ENCODE measurements at places on chromosomes 6 and 20.

DNA sequence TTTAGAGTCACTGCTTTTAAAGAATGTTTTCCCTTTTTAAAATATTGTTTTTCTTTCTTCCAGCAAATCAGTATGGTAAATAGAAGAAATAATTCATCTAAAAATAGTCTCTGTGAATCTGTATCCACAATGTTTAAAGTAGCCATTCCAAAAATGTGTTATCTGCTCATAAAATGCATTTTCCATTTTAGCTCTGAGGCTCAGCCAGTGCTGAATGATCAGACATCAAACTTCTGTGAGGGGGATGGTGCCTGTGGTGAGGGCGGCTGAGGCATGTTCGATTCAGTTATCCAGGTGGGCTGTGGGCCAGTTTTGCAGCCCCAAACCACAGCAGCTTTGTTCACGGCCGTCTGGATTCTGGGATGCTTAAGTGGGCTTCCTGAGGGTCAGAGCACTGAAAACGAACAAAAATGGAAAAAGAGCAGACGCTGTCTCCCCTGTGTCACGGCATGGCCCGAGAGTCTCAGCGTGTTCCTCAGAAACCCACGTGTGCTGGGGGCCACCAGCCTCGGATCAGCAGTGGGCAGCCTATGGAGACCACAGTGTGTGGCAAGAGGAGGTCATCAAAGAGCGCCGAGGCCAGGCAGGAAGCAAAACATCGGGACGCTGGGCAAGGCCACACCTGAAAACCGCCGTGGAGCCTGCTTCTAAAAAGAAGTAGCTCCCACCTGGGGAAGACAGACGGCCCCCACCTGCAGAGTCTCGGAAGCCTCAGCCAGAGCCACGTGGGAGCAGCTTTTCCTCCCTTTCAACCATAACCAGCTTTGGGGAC lies 134.9 kb upstream of the THBS2 start:
- no peak for DNase-seq

DNA sequence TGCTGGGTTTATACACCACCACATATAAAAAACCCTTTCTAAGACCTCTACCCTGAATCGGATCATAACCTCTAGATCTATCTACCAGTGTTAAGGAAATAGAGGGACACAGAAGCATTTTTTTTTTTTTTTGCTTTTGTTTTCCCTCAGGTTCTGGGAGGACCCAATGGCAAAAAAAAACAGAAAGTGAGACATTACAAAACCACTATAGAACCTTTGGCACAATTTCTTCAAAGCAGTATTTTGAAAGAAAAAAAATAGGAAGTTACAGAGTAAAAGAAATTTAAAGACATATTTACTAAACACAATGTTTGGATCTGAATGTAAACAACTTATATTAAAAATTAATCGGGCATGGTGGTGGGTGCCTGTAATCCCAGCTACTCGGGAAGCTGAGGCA lies 1258.7 kb upstream of the GJE1 start:
- DNase-seq, result no peak

- no peak for DNase-seq
These were observed 101.6 kb upstream of the CEP162 start for GRCh38 chr6:84329077-84329476.

DNA sequence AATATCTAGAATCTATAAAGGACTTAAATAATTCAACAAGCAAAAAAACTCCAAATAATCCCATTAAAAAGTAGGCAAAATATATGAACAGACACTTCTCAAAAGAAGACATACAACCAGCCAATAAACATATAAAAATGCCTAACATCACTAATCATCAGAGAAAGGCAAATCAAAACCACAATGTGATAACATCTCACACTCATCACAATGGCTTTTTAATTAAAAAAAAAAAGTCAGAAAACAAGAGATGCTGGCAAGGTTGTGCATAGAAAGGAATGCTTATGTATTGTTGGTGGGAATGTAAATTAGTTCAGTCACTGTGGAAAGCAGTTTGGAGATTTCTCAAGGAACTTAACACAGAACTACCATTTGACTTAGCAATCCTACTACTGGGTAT lies 979.6 kb upstream of the MAP3K7 start:
- DNase-seq, result no peak

DNA sequence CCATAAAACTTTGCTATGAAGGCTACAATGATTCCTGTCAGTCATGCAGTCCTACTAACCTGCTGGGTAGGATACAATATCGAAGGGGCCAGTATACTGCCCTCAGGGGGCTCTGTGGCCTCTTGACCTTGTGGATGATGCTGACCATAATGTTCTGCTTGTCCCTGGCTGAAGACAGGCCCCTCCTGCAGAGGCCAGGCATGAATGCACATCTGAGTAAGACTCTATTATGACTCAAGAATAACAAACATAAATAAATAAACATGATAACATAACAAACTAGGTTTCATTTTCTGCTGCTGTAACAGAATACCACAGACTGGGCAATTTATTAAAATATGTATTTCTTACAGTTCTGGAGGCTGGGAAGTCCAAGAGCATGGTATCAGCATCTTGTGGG lies 44.0 kb upstream of the POU5F1 start:
- no peak for DNase-seq

DNA sequence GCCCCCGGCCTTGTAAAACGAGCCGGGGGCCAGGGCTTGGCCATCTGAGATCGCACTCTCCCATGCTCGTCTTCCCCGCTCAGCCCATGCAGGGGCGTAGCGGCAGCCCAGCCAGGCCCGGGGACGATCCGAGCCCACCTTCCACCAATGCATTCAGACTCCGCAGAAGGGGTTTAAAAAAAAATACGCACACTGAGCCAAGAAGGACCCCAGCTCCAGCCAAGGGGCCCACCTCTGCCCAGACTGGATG lies 320 bp downstream of the GSTA4 start:
- DNase-seq, result no peak

GRCh38 chr6:16909658-16910360 lies 148.5 kb upstream of the ATXN1 start:
- DNase-seq, result no peak

- DNase-seq, result peak; percentile 5
These were observed 57.7 kb downstream of the RSPO3 start for GRCh38 chr6:127176146-127176545.

DNA sequence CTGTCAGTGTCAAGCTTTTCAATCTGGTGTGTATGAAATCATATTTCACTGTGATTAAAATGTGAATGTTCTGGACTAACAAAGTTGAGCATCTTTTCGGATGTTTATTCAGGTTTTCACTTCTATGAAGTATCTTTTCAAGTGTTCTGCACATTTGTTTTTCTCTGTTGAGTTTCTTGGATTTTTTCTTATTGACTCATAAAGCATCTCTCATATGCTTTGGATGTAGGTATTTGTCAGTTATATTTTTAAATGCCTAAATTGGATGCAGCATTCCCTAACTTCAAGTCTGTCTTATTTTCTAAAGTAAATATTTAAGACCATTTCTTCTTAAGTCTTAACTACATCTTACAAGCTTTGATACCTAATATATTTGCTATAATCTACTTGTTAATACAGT lies 398.0 kb downstream of the PLCB1 start:
- no peak for DNase-seq

DNA sequence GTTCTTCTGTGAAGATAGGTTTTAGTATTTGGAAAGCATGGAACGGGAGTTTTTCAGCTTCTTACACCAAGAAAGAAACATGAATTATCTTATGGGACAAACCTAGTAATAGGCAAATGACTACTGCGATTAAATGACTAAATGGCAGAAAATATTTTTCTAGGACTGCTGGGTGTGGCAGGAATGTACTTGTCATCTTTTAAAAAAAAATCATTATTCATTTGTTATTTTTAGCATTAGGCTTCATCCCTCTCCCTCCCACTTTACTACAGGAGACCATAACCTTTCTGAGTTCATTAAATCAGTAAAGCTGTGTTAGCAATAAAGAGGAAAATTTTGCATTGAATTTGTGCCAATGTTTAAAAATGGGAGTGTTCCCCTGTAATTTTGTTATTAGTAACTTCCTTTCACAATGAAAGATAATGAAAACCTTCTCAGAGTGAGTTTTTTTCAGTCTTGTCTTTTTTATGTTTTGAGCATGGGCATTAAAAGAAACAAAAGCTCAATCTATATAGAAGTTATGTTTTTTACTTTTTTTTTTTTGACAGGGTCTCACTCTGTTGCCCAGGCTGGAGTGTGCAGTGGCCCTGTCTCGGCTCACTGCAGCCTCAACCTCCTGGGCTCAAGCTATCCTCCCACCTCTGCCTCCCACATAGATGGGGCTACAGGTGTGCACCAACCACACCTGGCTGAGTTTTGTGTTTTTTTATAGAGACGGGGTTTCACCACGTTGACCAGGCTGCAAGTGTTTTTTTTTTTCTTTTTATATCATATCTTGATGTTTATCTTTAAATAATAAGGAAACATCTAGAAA lies 105.6 kb upstream of the CLDN20 start:
- no peak for DNase-seq

DNA sequence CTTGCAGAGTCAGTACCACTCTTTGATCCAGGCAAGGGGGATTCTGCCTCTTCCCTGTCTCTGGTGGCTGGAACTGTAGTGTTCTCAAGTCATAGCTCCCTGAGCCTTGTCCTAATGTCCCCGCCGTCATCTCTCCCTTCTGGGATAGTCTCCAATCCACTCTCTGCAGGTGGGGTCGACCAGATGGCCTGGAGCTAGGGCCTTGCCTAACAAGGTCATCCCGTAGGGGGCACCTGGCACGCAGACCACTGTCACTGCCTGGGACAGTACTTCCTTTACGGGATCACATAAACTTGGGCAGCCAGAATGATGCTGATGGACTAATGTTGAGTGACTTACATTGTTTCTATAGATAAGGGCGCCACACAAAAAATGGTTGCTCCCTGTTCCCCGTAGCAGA lies 118.9 kb upstream of the SLC22A23 start:
- no peak for DNase-seq

- DNase-seq, result no peak
These were observed 17.5 kb downstream of the LEMD2 start for GRCh38 chr6:33771146-33772081.

- DNase-seq, result no peak
These were observed 517.0 kb downstream of the LMBRD1 start for GRCh38 chr6:69279805-69280204.

DNA sequence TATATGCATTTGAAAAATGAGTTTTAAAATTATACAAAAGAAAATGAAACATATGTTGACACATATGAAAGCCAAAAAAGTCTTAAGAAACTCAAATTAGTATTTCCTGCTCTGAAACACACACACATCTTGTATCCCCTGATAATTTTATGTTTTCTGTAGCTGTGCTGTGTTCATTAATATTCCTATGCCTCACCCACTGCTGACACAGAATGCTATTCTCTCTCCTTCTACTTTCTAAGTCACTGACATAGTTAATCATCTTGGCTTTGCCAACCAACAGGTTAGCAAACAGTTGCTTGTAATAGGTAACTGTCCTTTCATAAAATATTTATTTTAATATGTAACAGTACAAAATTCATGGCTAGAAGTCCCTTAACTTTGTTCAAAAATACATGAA lies 140.7 kb downstream of the DST start:
- DNase-seq, result no peak

- no peak for DNase-seq
These were observed 212.4 kb downstream of the GRIK2 start for GRCh38 chr6:101605874-101606273.

GRCh38 chr6:105992315-105992961 lies 93.7 kb upstream of the PRDM1 start:
- no peak for DNase-seq

GRCh38 chr6:122730775-122731386 lies 48.6 kb upstream of the FABP7 start:
- DNase-seq, result peak; percentile 11

DNA sequence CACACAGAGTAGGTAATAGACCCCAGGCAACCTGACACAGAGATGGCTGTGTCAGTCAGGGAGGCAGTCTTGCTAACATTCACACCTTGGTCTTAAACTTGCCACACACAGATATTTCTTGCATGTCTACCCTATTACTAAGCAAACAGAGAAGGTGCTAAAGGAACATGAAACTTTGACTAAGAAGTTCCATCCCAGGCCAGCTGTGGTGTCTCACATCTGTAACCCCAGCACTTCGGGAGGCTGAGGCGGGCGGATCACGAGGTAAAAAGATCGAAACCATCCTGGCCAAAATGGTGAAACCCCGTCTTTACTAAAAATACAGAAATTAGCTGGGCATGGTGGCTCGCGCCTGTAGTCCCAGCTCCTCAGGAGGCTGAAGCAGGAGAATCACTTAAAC lies 222.4 kb upstream of the JARID2 start:
- DNase-seq, result no peak

GRCh38 chr6:32088487-32089049 lies 20.6 kb downstream of the TNXB start:
- DNase-seq, result no peak

DNA sequence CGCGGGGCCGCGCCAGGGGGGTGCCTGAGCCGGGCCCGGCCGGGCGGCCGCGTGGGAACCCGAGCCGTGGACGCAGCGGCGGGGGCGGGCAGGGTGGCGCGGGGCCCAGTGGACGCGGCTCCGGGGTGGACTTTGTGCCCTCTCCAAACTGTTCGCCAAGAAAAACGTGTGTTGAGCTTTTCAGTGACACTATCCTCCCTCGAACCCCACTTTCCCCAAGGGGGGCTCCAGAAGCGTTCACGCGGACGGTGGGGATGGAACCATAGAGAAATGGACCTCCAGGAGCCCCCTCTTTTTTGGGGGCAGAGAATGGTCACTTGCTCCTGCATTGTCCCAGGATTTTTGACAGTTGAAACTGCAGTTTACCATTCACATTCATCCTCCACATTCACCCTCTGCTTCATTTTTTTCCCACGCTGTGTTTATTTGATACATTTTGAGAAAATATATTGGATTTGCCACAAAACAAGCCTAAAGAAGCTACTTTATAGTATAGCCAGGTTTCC lies 2.9 kb upstream of the HIVEP1 start:
- no peak for DNase-seq

DNA sequence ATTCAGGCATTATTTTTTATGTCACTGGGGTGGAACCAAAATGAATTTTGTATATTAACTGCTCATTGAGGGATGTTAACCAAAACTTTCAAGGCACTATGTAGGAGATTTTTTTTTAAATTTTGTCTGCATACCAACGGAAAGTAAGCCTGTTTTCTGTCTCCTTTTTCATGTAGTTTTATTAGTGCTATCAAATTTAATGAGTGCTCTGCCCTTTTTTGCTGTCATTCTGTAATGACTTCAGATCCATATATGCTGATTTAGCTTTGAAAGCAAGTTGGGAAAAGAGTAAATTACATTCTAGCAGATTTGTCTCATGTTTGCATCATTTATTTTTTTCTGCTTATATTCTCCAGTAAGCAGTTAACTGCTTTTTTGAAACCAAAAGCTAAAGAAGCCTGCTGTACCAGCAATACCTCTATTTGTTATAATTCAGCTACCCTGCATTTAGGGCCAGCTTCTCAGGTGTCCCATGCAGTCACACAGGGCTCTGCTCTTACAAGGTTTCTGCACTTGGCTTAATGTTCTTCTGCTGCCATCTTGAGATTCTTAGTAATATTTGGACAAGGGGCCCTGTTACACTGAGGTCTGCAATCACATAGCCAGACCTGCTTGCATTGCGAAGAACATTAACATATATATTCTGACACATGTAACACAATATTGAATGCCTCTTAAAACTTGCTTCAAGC lies 429.0 kb downstream of the UTRN start:
- no peak for DNase-seq
